ENCODE measurements at places on chromosomes 7 and 10.
A peak's percentile ranks its signal among the peaks of the same experiment; 100 is the strongest.

GRCh38 chr7:148699024-148699781 lies 500 bp downstream of the CUL1 start:
- DNase-seq: no peak

- no peak for DNase-seq
These were observed 109.4 kb upstream of the PDCD4 start for GRCh38 chr10:110762109-110762848.

DNA sequence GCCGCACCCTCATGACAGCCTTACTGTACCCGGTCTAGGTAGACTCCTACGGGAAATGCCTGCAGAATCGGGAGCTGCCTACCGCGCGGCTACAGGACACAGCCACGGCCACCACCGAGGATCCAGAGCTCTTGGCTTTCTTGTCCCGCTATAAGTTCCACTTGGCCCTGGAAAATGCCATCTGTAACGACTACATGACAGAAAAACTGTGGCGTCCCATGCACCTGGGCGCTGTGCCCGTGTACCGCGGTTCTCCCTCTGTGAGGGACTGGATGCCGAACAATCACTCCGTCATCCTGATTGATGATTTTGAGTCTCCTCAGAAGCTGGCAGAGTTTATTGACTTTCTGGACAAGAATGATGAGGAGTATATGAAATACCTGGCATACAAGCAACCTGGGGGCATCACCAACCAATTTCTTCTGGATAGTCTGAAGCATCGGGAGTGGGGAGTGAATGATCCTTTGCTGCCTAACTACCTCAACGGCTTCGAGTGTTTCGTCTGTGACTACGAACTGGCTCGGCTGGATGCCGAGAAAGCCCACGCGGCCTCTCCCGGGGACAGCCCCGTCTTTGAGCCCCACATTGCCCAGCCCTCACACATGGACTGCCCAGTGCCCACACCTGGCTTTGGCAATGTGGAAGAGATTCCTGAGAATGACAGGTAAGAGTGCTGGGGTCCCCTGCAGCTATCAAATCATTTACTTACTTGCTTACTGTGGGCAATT lies 8.5 kb upstream of the CHCHD1 start:
- DNase-seq: no peak

DNA sequence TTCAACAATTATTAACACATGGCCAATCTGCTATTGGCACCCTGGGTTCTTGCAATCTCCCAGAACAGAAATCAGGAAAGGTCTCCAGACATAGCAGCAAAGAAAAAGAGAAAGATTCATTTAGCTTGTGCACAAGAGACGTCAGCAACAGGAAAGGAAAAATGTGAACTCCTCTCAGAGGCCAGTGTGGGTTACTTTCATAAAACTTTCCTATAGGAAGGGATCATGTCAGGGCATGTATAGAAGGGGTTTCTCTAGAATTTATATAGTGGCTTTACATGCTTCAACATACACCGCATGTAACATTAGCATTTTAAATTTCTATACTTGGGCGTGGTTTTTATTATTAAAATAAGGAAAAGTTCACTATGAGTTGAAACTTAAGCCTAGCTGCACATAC lies 725.1 kb downstream of the SORCS1 start:
- DNase-seq: no peak

- DNase-seq: no peak
These were observed 14.4 kb downstream of the MRPL32 start for GRCh38 chr7:42946627-42946950.

GRCh38 chr7:108515630-108516029 lies 10.3 kb downstream of the PNPLA8 start:
- no peak for DNase-seq

DNA sequence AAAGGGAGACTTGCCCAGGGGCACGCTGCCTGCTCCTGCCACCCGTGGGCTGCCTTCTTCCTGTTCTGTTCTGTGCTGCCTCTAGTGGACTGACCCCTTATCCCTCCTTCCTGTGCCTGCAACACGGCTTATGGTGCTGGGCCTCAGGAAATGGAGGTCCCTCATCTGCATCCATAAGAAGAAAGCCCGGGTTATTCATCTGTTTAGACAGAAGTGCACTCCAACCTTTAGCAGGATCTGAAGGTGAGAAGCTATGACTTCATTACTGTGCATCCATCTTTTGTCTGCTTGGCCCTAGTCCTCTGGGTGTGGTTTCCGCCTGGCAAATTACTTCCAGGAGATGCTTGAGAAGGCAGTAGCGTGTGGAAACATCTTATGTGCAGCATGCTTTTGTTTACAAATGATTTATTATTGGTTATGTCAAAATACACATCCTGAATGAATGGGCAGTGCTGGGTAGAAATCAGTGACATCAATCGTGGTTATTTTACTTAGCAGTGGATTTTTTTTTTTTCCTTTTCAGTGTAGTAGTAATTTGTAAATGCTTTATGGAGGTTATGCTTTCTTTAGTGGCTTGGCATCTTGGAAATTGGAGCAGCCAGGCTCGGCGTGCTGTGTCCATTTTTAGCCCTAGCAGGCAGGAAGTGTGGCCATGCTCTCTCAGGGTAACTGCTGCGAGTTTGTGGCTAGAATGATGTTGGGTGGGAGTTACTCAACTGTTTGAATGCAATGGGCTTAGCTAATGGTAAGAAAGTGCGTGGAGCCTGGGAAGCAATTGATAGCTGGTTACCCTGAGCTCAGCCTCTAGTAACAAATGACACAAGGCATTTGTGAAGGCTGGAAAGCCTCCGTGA lies 12.7 kb downstream of the PTPRE start:
- DNase-seq: peak; percentile 79

DNA sequence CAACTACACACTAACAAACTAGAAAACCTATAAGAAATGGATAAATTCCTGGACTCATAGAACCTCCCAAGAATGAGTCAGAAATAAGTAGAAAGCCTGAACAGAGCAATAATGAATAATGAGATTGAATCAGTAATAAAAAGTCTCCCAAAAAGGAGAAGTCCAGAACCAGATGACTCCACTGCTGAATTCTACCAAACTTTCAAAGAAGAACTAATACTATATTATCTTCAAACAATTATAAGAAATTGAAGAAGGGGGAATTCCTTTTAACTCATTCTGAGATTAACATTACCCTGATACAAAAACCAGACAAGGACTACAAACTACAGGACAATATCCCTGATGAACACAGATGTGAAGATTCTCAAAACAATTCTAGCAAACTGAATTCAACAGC lies 47.8 kb upstream of the CDK6 start:
- DNase-seq: no peak

- peak; percentile 52 for DNase-seq
These were observed 2.4 kb downstream of the AMPH start for GRCh38 chr7:38628630-38629385.

DNA sequence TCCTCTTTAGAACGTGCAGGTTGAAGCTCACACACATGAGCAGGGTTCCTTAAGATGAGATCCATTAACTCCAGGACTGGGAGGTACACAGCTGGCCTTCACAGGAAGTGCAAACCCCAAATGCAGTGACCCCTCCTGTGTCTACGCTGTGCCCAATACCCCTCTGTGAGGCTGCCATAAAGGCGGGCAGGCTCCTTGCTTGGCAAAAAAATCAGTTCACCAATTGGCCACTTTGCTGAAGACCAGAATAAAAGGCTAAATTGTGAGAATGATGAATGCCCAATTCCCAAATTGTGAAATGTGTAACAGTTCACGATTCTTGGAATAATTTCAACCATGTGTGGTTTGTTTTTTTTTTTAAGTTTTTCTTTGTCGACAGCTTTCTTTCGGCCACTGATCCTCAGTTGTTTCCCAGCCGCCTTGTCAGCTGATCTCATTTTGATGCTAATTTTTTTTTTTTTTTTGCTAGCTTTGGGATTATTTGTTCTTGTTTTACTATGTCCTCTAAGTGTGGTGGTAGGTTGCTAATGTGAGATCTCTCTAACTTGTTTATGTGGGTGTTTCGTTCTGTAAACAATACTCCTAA lies 101.9 kb upstream of the PRSS58 start:
- DNase-seq: no peak

Measured in AG09309 (cell line).